ENCODE measurements at places on chromosomes 13 and 19. TPM values are rescaled to one million over a fixed set of nuclear protein-coding genes. Genes with fewer than 3 reads are reported as not detected.

DNA sequence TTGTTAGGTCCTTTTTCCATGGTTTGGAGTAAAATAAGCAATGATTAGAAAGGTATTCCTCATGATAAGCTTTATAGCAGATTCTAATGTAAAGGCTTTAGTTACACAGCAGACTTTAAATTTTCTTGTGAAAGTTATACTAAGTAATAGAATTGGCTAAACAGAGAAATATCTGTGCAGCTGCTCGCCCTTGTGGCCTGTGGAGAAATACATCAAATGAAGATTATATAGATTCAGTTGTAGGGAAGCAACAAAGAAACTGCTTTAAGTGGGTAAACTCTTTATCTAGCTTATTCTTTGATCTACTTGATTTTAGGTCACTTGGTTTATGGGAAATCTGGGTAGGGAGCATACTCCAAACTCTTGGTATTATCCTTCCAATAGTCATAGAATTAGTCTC, 1269.7 kb upstream of the SPRY2 start:
- DNase-seq: no peak

Gene TRAPPC5
- 42.8 TPM for polyA plus RNA-seq

- no peak for DNase-seq
These were observed 6.5 kb downstream of the SPART start for GRCh38 chr13:36339600-36340155.

DNA sequence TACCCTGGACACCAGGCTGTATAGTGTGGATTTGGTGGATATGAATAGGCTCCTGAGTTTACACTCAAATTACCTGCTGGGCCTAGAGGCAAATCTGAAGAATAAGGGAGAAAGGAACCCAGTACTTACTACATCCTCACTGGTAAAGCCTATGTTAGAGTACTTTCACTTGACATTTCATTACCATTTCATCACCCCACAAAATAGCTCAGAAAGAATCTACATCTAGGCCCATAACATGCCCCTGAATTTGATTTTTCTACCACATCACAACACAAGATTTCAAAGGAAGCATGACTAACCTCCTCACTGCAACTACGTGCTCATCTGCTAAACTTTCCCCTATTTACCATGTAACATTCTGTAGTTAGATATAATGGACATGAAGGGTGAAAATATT, 43.3 kb downstream of the VWA8 start:
- DNase-seq: no peak

GRCh38 chr13:42232671-42233070, 39.3 kb upstream of the AKAP11 start:
- no peak for DNase-seq

Gene LILRA5
- polyA plus RNA-seq: 0.56 TPM

Gene PRMT1
- 214 TPM for polyA plus RNA-seq

Measured in hindlimb muscle (tissue), 1 donor.